ENCODE measurements at places on chromosomes 1 and 21.

GRCh38 chr1:3697810-3698209, 45.5 kb downstream of the TP73 start:
- no peak for DNase-seq

DNA sequence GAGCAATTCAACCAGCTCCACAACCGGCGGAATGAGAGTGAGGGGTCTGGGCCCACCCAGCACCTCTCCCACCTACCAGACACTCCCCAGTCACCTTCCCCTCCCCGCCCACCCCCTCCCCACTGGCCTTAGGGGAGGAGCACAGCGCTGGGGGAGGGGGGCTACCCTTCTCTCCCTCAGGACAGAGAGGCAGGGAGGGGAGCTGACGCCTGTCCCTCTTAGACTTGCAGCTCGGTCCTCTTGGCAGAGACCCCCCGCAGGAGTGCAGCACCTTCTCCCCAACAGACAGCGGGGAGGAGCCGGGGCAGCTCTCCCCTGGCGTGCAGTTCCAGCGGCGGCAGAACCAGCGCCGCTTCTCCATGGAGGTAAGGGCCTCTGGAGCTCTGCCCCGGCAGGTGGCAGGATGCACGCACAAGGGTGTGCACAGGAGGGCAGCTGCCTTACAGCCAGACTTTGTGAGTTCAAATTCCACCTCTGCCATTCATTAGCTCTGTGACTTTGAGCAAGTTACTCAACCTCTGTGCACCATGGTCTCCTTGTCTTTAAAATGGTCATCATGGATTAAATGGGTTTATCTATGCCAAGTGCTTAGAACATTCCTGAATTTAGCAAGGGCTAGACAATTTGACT, 18.9 kb downstream of the CDK18 start:
- no peak for DNase-seq

DNA sequence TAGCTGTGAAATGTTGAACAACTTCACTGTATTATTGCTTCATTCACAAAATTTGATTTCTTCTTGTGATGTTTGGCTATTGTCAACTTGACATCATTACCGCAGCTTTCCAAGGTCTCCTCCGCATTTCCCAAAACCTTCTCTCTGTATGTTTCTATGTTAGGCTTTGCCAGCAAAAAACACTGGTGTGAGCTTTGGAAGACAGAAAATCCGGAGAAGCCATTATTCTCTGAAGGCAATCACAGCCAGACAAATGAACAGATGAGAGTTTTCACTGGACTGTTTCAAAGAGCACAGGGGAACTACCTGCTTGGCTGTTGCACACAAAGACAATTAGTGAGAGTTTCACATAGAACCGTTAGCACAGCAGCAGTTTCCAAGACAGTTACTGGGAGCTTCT, 609.6 kb downstream of the BRINP3 start:
- no peak for DNase-seq

- DNase-seq, result no peak
Observed at GRCh38 chr1:53799141-53799540, 39.0 kb downstream of the NDC1 start.

DNA sequence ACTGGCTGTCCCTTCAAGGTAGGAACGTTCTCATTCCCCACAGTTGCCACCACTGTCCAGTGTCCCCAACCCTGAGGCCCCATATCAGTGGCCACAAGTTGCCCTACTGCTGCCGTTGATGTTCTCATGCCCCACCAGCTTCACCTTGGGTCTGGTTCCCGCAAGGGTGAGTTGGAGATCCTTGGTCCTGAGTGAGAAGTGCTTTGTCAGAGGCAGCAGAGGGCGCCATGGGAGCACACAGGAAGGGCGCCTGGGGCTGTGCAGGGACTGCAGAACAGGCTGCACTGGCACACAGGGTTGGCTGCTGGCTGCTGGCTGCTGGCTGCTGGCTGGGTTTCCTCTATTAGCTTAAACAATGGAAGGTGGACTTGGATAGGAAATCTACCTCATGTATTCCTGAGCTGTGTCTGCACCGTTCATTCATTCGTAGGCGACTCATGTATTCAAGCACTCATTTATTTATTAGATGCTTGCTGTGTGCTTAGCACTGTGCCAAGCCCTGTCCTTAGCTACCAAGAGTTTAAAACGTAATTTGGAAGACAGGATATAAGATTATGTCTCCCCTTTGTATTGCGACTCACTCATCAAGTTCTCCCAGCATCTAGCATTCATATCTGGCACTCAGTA, 2.1 kb upstream of the S100A9 start:
- peak; percentile 68 for DNase-seq

DNA sequence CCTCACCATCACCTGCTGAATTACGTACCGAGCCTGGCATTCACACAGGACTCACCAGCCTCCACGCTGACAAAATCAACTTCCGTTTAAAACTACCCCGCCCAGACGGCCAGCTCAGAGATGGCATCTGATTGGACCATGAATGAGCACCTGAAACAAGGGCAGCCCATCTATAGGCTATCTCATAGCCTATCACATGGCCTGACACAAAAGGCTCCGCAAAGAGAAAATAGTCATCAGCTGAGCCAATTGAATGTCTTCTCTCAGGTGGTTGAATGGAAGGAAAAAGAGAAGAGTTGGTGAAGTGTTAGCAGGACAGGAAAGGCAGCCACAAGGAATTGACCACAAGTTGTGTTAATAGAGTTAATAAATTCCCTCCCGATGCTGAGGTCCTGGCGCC, 50.6 kb upstream of the ZC3H12A start:
- no peak for DNase-seq

DNA sequence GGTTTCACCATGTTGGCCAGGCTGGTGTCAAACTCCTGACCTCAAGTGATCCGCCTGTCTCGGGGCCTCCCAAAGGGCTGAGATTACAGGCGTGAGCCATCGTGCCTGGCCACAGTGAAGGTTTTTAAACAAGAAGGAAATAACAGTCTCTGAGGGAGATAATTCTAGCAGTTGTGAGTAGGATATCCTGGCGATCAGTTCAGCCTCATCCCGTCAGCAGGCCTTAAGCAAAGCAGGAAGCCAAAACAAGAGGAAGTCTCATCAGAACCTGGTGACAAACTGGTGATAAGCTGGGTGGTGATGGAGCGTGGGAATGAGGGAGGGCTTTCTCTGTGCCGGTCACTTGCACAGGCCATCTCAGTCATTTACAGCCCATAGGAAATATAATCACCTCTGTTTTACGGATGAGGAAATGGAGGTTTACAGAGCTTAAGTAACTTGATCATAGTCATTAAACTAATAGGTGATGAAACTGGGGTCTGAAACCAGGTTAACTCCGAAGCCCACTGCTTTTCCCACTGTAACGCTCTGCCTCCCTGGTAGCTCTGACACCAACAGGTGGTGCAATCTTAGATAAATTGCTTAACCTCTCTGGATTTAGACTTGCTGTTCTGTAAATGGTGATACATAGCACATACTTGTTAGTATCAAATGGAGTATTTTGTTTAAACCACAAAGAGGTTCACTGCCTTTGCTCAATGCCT, 40.8 kb upstream of the A3GALT2 start:
- no peak for DNase-seq

DNA sequence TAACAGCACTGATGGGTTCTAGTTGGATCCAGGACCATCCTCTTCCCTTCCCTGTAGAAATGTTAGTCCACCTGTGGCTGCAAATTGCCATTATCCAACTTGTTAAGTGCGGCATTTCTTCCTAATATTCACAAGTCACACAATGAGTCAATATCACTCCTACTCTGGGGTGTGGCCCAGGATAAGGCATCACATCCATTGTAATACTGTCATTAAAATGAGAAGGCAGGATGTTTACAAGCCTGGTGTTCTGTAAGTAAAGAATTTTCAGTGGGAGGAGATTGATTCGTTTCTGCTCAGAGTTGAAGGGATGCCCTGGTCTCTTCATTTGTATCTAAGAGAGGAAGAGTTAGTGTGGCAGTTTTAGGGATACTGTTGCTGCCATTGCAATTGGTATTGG, 18.1 kb upstream of the ARHGAP29 start:
- peak; percentile 46 for DNase-seq

- no peak for DNase-seq
Observed at GRCh38 chr1:238779716-238780115, 606.7 kb upstream of the CHRM3 start.

GRCh38 chr1:63073309-63074306, 248.8 kb upstream of the FOXD3 start:
- DNase-seq, result no peak

GRCh38 chr1:62424411-62424810, 12.4 kb upstream of the USP1 start:
- no peak for DNase-seq

DNA sequence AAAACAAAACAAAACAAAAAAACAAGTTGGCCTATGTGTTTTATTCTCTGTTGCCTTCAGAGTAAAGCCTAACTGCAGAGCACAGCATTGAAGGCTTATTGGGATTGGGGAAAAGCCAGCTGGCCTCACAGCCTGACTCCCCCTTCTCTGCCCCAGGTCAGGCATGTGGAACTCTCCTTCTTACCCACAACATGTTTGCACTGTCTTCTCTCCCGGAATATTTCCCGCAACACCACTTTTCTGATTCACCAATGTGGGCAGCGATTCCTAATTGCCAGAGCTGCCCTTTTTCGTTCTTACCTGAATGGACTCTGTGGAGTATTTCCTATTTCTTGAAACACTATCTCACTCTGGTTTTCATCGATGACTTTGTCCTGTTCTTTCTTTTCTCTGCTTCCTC, 2.8 kb upstream of the TARBP1 start:
- no peak for DNase-seq

DNA sequence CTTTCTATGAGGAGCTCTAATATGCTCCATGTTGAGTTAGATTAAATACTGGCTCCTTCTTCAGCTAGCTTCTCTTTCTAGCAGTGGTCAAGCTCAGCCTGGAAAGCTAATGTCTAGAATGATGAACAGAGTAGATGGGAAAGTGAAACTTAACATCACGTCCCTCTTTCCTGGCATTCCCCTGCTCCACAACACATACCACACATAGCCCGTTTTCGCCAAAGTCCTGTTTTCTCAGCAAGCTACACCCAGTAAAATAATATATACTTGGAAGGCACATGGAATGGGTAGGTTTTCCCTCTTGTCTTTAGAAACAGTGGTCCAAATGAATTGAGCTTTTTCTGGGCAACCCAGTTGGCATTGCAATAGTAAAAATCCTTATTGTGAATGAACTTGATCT, 3.8 kb downstream of the KRTAP27-1 start:
- DNase-seq, result no peak

DNA sequence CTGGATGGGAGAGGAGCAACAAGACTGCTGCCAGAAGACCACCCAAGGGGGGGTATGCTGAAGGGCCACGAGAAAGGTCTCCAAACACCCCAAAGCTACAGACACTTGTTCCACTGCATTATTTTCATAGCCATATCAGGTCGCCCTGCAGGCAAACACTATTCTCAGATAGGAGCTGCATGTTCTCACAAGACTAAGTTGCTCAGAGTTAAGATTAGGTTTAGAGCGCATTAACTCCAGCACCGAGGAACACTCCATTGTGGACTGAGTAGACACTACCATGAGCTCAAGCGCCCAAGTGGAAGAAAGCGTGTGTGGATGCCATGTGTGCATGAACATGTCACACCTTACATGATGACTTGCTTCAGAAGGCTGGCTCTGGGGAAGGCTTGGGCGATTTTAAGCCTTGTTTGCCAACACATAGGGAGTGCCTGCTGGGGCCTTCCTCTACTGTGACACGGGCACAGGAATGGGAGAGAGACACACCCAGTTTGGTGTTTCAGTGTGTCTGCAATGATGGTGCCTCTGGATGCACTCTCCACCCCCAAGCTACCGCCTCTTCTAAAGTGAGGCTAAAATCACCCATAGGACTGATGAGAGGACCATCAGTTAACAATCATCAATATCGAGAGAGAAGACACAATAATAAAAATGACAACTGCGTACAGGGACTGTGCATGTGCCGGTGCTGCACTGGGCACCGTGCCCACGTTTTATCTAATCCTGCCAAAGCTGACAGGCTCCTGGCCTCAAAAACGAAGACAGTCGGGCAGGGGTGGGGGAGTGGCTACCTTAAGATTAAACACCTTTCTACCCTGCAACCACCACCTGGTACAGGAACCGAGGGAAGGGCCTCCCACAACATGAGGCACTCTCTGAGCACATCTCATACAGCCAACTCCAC, 34.9 kb downstream of the SSBP3 start:
- peak; percentile 8 for DNase-seq

DNA sequence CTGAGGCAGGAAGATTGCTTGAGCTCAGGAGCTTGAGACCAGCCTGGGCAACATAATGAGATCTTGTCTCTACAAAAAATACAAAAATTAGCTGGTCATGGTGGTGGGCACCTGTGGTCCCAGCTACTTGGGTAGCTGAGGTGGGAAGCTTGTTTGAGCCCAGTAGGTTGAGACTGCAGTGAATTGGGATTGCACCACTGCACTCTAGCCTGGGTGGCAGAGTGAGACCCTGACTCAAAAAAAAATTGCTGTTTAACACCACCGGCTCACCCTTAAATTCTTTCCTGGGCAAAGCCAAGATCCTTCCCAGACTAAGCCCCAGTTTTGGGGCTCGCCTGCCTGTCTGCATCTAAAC, 6.6 kb upstream of the NSUN4 start:
- no peak for DNase-seq

DNA sequence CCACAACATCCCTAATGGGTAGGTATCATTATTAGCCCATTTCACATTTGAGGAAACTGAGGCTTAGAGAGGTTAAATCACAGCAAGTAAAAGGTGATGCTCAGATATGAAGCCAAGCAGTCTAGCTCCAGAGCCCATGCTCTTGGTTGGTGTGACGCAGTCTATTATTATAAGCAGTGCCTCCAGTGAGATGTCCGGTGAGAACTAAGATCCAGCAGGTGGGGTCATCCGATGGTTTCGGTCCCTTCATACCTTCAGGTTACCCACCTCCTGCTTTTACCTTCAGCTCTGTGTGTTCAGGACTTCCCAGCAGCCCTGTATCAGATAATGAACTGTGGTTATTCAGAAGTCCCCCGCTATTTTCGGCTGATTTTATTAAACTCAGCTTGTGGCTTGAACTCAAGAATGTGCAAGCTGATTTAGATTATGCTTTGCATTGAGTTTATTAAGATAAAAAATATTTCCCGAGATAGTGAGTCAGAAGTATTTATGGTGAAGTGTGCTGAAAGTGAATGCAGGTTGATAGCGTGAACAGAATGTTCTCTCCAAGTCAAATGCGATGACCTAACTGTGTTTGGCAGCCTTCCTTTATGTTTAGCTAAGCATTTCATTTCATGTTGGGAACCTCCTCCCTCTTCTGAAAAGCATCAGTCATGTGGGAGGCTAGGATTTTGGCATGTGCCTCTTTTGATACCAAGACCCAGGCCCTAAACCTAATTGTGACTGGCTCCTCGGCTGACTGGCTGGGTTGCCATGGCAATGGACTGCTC, 160.9 kb upstream of the UBE2U start:
- DNase-seq, result peak; percentile 83

DNA sequence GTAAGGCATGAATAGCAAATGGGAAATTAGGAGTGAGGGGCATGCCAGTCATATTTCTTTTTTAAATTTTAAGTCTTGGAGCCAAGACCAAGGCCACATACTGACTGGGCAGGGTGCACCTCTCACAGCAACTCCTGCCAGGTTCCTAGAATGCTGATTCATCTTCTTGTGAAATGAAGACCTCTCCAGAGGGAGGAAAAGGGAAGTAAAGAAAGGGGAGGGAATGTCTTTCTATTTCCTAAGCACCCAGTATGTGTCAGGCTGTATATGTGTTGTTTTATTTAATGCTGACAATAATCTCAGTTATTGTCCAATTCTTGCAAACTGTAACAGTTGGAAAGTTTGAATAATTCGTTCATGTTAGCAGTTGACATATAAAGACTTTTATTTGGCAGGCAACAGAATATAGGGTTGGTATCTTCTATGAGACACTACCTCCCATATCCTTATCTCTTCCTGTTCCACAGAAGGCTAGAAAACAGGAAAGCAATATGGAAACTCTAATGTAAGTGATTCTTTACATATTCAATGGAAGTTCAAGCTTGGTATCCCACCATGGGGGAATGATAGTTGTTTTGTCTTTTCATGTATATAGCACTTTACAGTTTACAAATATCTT, 259.1 kb upstream of the USP24 start:
- DNase-seq, result peak; percentile 25
